ENCODE measurements at places on chromosomes 12 and 14.

DNA sequence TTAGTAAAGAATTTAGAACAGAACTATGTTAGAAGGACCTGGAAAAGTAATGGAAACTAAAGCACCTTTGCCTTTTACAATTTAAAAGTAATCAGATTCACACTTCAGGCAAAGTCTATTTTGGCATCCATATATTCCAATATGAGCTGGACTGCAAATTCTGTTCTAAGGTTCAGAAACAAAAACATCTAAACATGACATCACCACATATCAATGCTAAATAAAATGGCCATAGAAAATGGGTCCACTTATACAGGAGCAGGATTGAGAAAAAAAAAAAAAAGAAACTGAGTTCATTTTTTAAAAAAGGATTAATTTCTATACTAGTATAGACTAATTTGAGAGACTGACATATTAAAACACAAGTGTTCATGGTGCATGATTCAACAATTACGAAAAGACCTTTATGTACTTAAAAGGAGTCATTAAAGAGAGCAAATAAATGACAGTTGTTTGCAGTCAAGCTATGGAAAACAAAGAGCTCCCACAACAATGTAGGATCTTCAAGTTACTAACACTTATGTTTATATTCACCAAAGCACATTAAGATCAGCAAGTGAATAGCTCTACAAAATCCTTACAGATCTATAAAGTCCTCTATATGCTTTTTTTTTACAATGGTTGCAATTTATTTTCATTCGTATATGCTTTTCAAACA is 45.7 kb downstream of the DICER1 start:
- no peak for DNase-seq

DNA sequence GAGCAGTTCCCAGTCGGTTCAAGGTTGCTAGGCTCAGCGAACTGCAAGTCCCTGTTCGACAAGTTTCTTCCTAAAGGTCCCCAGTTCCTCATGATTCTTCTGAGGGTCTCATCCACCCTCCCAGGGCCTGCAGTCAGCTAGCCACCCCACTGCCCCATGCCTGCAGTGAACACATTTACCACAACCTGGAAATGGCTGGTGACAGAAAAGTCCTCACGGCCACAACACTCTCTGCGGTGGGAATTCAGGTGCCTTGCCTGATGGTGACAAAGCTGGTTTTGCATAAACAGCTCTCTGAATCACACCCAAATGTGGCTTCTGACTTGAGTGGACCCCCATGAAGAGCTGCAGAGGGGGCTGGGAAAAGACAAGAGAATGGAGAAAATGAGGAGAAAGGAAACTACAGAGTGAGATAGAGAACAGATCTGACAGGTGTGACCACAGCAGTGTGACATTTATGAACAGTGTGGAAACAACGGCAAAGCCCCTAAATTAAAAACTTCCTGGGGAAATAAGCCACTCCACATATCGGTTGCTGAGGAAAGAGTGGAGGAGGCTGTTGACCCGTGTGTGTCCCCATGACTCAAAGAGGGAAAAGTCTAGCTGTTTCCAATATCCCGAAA is 1.3 kb upstream of the CD27 start:
- DNase-seq = no peak

DNA sequence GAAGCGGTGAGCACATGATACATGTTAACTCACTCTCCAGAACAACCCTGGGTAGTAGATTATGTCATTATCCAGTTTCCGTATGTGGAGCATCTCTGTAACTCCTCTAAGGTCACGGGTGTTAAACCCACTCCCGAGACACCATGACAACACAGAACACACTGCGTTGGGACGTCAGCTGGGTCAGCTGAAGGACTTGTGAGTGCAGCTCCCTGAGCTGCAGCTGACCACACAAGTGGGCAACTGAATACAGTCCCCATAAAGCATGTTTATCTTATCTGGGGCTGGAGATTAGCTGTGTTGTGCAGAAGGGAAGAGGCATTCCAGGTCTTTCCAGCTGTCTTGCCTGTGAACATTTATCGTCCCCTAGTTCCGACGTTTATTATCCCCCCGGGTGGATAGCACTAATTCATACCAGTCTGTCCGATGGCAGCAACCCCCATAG is 211.5 kb downstream of the CHST11 start:
- DNase-seq = no peak

DNA sequence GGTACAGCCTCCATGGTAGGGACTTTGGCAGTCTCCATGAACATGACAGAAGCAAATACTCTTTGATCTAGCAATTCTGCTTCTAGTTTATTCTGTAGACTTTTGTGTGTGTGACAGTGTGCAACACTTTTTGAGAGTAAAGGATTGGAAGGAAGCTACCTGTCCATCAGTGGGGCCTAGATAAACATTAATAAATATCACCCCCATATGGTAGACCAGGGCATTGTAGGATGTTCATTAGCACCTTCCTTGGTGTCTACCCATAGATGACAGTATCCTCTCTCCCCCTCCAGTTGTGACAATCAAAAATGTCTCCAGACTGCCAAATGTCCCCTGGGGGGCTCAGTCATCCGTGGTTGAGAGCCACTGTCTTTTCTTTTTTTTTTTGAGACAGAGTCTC is 10.8 kb downstream of the SNRNP35 start:
- no peak for DNase-seq

DNA sequence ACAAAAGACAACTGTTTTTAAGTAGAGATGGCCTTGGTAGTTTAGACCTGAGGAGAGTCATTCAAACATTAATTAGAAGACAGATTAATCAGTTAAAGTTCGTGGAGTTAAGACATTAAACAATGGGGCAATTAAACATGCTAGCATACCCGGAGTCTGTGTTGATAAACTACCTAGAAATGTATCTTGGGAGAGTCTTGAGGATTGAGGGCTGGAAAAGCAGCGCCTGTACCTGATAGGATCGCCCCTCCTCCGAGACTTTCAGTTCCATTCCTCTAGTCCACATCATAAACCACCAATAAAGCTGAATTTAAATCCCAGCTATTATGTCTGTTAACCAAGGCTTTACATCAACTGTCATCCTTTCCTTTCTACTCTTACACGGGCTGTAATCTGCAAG is 1.0 kb upstream of the KRAS start:
- DNase-seq = no peak

GRCh38 chr14:50910495-50911420 is 33.5 kb downstream of the PYGL start:
- DNase-seq = no peak

DNA sequence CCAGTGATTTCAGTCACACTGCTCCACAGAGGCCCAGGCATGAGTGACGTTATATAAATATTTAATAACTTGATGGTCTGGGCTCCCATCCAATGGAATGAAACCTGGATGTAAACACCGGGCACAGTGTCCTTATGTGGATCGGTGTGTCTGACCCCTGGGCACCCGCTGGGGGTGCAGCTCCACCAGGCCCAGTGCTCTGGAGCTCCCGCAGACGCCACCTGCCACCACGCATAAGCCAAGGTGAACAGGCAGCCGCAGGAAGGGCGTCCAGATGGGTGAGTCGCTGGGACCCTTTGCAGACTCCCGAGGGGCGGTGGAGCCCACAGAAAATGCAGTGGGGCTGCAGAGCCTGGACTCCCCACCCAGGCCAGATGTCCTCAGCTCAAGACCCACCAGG is 121.6 kb downstream of the SCARB1 start:
- DNase-seq = no peak

GRCh38 chr14:103739466-103739792 is 23.8 kb downstream of the ZFYVE21 start:
- no peak for DNase-seq

DNA sequence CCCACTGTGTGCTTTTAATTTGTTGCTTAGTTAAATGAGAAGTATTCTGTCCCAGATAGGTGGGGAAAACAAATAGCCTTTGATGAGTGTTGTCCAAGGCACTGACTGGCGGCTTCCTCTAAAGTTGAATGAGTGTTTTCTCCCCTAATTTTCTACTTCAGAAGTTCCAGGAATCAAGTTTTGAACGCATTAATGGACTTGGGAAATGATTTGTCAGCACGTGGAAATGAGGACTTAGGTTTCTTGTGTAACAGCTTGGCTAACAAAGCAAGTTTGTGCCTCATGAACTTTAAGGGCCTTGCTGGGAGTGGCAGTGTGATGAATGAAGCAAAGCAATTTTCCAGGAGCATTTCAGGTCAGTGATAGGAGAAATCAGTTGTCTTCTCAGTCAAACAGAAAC is 56.9 kb downstream of the LIN52 start:
- DNase-seq = no peak

DNA sequence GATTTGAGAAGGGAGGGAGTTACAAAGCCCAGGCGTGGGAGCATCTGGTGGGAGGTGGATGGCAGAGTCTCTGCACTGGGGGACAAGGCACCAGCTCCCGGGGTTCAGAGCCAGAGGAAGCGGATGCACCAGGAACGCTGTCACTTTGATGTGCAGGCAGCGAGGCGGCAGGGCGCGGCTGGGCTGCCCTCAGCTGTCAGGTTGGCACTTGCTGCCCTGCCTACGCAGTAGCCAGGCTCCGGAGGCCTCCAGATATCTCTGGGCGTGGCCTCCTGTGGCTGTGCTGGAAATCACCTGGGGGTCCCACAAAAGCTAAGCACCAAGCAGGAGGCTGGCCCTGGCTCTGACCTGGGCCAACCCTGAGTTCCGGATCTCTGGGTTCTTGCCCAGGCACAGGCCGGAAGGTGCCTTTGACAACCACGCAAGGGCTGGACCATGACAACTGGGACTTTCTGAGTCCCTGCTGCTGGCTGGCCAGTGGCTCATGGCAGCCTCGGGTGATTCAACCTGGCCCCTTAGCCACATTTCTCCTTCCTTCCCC is 62.1 kb upstream of the MAP1LC3B2 start:
- no peak for DNase-seq

- no peak for DNase-seq
Measured at GRCh38 chr14:102046337-102047278, 40.2 kb downstream of the HSP90AA1 start.

GRCh38 chr14:30349520-30349919 is 209.4 kb upstream of the G2E3 start:
- no peak for DNase-seq

DNA sequence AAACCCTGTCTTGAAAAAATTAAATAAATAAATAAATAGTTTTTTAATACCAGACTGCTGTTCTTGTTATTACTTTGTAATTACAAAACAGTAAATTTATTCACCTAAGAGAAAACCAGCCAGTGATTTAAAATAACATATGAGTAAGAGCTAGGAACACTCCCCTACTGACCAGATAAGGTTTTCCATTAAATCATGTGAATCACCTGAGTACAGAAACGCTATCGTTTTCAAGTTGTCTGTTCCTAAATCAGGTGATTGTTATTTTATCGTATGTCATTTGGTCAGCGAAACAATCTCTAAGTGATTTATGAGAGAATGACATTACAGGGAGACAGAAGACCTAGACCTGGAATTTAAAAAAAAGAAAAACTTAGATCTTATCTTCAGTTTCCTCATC is 47.3 kb downstream of the RPS29 start:
- no peak for DNase-seq

GRCh38 chr14:45519766-45520165 is 266.8 kb upstream of the MIS18BP1 start:
- no peak for DNase-seq

DNA sequence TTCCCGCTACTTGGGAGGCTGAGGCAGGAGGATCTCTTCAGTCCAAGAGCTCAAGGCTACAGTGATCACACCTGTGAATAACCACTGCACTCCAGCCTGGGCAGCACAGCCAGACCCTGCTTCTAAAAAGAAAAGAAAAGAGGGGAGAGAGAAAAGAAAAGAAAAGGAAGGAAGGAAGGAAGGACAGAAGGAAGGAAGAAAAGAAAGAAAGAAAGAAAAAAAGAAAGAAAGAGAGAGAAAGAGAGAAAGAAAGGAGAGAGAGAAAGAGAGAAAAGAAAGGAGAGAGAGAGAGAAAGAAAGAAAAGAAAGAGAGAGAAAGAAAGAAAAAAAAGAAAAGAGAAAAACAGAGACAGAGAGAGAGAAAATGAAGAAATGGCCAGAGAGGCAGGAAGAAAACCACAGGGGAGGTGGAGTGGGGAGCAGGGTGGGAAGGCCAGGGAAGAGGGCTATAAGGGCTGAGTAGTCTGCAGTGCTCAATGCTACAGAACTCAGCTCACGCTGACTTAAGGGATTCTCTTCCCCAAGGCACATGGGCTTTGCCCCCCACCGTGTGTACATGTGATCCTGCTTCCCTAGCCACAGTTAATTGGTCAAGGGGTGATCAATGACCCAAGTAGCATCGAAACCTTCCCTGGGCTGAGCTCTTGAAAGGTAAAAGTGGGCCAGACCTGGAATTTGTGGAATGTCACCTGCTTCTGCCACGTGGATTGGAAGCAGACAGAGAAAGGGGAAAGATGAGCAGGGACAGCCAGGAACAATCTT is 90.4 kb upstream of the TMCC3 start:
- no peak for DNase-seq

- no peak for DNase-seq
Measured at GRCh38 chr12:51183816-51184215, 10.9 kb upstream of the TFCP2 start.

GRCh38 chr14:91286530-91286937 is 42.0 kb upstream of the GPR68 start:
- peak; percentile 71 for DNase-seq

GRCh38 chr12:4807813-4808212 is 87.6 kb downstream of the GALNT8 start:
- no peak for DNase-seq

DNA sequence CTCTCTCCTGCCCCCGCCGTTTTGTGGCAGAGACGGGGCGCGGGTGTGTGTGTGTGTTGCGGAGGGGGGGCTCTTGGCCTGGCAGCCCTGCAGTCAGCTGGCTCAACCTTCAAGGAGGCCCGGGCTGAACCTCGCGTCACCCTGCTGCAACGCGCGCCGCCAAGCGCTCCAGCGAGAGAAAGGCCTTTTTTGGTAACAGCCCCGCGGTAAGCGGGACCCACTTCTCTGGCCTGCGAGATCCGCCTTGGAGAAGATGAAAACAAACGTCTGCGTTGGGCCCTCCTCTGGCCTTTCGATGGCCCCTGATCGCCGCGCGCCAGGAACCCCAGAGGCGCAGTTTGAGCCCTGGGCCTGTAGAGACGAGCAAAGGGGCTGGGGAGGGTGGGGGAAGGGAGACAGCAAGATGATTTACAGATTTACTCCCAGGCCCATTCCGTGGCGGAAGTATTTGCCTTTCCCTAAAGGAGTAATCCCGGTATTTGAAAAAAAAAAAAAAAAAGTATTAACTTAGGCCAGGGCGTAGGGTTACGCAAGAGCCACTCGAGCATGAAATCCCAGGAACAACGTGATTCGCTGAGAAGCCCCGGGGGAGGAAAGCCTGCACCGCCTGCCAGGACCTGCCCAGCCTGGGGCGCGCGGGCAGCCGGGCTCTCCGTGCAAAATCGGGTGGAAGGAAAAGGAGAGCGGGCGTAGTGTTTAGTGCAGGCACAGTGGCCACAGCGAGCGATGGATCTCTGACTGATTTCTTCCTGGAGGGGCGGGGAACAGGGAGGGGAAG is 4.5 kb upstream of the IRF2BPL start:
- DNase-seq = peak; percentile 57

DNA sequence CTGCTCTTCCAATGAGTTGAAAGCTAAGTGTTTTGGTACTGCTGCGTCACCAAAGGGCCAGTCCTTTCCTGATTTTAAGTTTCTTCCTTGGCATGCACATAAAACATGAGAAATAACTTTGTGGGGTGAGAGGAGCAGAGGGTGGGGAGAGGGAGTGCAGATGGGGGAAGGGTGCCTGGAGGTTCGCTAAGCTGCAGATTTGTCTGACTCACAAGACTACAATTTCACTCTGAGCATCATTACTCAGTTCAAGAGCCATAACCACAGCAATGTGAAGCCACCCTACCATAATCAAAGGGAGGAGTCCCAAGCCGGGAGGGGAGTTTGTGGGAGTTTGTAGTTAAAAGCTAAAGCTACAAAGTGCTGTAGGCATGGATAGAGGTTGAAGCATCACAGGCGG is 136.1 kb downstream of the ANO2 start:
- no peak for DNase-seq

- no peak for DNase-seq
Measured at GRCh38 chr14:88195676-88196075, 127.4 kb downstream of the KCNK10 start.

Data from stimulated activated CD4-positive, alpha-beta T cell treated with anti-CD3 and anti-CD28 coated beads, Interleukin-15, amount 100 ng/mL, for 1 hour (primary cell).